AG10803 (cell line): ENCODE measurements at places on chromosomes 5 and 9.

DNA sequence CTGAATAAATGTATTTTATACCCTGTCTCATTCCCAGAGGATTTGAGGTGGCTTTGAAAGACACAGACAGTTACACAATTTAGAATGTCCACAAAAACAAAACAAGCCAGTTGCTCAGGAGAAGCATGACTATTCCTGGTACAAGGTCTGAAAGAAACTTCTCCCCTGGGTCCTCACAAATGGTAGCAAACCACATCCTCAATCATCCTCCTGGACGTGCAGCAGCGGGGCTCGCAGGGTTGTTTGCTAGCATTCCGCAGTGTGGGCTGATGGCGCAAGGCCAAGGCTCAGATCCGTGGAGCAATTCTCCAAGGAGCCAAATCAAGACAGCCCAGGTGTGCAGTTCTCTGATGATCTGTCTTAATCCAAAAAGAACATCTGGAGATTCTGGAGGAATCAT lies 210.3 kb downstream of the ACTL7B start:
- peak; percentile 74 for DNase-seq

- peak; percentile 41 for DNase-seq
These were observed 140.6 kb upstream of the STC2 start for GRCh38 chr5:173468821-173469251.

- peak; percentile 5 for DNase-seq
These were observed 503.7 kb downstream of the CDH10 start for GRCh38 chr5:24141046-24141445.

DNA sequence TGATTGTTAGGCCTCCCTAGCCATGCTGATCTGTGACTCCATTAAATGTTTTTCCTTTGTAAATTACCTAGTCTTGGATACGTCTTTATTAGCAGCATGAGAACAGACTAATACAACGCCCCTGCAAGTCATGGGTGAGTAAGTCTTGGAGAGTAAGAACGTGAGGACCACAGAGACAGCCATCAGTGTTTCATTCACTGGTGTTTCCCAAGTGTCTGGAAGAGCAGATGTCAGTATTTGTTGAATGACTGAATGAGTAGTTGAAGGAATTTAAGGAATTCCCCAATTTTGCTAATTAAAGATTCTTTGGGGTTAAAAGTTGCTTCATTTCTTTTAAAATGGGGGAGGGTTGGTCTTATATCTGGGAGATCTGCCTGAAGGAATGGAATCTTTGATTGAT lies 178.8 kb downstream of the TRIO start:
- peak; percentile 71 for DNase-seq
